ENCODE measurements at places on chromosomes 7 and 10.

DNA sequence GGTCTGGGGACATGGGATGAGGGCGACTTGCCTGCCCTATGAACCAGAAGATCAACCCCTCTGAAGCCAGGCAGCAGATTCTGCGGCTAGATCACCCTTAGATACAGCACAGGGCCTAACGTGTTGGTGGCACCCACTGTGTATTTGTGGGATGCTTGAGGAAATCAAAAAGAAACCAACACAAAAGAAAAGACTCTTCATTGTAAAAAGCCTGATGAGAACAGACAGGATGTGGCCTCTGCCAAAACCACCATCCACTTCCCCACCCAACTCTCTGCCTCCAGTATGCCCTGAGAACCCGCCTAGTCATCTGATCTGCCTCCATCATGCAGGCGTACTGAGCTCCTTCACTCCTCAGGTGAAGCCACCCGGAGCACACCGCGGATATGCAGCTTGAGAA, 97.2 kb upstream of the INSYN2A start:
- DNase-seq, result peak; percentile 7

- peak; percentile 4 for DNase-seq
Observed at GRCh38 chr10:71516890-71517289, 120.2 kb downstream of the CDH23 start.

DNA sequence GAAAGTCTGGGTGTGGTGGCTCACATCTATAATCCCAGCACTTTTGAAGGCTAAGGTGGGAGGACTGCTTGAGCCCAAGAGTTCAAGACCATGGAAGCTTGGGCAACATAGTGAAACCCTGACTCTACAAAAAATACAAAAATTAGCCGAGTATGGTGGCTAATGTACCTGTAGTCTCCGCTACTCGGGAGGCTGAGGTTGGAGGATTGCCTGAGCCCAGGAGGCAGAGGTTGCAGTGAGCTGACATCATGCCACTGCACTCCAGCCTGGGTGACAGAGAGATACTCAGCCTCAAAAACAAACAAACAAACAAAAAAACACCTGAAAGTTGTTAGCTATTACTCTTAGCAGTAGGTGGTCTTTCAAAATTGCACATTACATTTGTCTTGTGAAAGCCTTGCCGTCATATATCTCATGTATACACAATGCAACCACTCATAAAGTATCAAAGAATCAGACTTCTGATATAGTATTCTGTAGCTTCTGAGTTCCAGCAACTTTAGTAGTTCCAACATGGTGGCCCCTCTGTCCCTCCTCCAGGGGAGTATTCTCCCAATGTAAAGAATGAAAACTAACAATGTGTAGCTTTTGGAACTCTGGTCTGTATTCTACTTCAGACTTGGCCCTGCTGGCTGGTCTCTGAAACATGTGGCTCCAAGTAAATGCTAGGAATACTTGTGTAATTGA, 101.5 kb downstream of the ZNF92 start:
- no peak for DNase-seq

- no peak for DNase-seq
Observed at GRCh38 chr7:35725280-35725680, 30.3 kb upstream of the HERPUD2 start.
